Mesendoderm (in vitro differentiated cells): ENCODE measurements at places on chromosomes 3 and 15.
A peak's percentile ranks its signal among the peaks of the same experiment; 100 is the strongest.

DNA sequence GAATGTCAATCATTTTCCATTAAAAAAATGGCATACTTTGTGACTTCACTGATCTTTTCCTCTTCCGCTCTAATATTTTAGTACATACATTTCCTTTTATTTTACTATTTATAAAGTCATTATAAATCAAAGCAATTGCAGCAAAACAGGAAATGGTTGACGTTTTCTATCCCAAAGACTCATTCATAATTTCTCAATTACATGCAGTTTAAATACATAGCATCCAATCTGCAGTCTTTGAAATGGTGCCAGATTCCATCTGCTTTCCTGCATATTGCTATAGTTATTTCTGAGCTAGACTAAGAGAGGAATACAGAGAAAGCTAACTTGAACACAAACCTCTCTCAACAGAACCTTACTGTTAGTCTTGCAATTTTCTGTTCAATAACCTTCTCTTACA, 179.8 kb downstream of the ZPLD1 start:
- no peak for DNase-seq

DNA sequence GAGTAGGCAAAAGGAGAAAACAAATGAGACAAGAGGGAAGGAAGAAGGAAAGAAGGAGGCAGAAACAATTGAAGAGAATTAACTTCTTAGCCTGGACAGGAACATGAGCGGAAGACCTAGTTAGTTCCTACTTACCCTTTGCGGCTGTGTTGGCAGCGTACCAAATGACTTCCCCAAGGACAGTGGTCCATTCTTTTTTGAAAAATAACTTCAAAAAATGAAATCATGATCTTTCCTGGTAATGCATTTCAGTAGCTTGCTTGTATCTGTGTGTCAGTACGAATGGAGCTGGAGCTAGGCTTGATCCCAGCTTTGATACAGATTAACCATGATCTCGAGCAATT, 41.5 kb upstream of the CFAP161 start:
- no peak for DNase-seq

DNA sequence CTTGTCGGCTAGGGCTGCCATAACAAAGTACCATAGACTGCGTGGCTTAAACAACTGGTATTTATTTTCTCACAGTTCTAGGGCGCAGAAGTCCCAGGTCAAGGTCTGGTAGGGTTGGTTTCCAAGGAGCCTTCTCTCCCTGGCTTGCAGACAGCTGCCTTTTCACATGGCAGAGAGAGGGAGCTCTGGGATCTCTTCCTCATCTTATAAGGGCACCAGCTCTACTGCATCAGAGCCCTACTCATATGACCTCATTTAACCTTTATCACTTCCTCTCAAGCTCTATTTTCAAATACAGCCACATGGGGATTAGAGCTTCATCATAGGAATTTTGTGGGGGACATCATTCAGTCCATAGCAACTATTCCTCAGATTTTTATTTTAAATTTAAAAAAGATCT, 17.6 kb upstream of the PAQR9 start:
- DNase-seq, result peak; percentile 71

DNA sequence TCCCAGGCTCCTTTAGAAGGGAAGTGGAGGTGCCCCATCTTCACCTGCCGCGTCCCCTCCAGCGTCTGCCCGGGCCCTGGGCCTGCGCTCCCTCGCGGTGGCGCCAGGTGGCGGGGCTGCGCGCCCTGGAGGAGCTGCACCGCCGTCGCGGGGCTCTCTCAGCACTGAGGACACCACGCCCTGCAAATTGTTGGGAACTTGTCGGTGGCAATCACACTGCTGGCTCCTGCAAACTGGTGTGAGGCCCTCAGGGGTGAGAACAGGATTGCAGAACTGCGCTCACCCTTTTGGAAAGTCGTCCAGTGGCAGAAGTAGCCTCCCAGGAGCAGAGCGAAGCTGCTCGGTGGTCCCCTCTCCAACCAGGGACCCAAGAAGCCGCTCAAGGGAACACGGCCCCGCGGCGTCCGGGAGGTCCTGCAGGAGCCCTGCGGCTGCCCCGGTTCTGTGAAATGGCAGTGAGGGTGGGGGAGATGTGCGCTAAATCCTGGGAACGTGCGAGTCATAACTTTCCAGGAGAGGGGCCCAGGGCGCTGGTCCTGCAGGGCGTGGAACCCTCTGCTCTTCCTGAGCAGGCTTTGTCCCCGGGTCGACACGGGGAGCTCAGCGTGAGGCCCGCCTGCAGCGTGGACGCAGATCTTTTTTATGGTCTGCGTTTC, 995 bp upstream of the LRRK1 start:
- DNase-seq, result peak; percentile 92

DNA sequence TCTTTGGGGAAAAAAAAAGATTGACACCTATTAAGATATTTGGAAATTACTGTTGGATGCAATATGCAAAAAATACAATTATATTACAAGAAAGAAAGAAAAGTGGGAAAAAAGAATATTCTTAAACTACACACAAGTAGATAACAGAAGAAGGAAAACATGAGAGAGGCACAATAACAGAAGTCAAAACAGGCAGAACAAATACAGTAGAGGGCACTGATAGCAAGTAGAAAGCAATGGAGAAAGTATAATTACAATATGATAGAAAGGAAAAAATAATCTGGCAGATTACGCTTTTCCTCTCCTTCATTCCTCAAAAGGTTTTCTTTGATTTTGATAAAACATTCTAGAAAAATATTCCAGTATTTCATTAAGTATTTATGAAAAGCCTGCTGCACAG, 72.1 kb downstream of the ADAM10 start:
- no peak for DNase-seq

DNA sequence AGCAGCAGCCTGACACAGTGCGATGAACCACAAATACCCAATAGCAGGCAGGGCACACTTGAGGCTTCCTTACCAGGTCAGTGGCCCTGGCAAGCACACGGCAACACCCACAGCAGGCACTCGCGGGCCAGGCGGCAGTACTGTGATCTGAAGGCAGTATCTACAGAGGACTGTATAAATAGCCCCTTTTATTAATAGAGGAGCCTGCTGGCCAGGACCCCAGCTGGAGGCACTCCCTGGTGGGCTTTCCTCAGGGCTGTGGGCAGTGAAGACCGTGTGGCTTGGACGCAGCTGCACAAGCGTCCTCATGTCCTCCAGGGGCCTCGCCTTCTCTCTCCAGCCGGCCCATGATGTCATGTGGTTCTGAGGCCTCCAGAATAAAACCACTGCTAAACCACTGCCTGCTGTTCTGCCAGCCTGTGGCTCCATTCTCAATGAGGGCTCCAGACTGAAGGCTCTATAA, 44.1 kb downstream of the LRIG1 start:
- no peak for DNase-seq

DNA sequence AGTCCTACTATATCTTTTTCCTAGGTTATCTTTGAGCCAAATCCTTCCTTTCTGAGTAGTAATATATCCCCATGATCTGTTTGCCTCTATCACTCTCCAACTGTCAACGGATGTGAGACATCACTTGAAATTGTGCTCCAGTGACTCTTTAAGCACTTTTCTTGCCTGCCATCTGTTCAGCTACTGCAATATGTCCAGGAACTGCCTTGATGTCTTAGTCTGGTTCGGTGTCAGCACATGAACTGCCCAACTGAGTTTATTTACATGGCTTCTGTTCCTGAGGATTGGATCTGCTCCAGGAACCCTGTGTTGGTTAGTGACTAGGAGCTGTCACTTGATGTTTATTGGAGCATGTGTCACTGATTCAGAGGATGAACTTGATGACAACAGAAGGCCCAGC, 116.5 kb downstream of the SLC9A9 start:
- DNase-seq, result no peak

- DNase-seq, result no peak
Observed at GRCh38 chr3:197590313-197590962, 34.7 kb upstream of the BDH1 start.

DNA sequence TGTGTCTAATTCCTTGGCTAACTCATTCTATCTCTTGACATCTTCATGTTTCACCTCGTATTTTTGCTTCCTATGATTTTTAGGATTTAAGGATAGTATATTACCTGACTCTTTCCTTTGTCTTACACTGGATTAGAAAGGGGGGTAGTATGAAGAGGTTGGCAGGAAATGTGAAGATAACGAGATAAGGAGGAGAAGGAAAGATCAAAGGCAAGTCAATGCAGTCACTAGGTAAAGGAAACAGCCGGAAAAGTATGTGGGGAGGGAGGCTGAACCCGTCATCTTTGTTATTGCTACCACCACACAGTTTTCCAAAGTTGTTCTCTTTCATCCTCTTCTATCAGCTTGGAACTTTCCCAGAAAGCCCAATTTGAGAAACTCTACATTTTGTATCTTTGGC, 90.6 kb downstream of the SLC9A9 start:
- peak; percentile 55 for DNase-seq

GRCh38 chr3:157046520-157046919, 113.4 kb downstream of the CCNL1 start:
- DNase-seq, result no peak

GRCh38 chr15:96381463-96381862, 51.0 kb downstream of the NR2F2 start:
- DNase-seq, result no peak

GRCh38 chr15:56286213-56286612, 42.5 kb upstream of the RFX7 start:
- DNase-seq, result peak; percentile 6

DNA sequence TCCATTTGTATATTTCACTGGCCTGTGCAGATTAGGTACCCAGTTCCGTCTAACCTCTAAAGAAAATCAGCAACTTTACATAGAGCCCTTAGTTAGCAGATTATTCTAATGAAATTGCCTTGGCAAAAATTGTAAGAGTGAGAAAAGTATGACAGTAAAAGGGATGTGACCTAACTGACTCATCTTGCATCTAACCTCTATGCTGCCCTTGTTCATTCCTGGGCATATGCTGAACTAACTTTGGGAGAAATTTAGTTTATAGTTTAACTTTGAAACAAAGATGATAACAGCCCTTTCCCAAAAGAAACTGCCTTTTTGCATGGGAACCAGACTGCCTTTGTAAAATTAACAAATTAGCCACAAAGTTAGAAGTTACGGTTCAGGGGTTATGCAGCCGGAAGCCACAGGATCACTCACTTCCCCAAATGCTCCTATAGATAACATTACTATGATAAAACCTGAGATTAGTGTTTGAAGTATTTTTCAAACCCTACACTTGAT, 839.8 kb upstream of the ALCAM start:
- no peak for DNase-seq

- DNase-seq, result no peak
Observed at GRCh38 chr3:17055374-17056276, 170.9 kb downstream of the PLCL2 start.

- no peak for DNase-seq
Observed at GRCh38 chr3:72950372-72950771, 46.2 kb upstream of the PPP4R2 start.

DNA sequence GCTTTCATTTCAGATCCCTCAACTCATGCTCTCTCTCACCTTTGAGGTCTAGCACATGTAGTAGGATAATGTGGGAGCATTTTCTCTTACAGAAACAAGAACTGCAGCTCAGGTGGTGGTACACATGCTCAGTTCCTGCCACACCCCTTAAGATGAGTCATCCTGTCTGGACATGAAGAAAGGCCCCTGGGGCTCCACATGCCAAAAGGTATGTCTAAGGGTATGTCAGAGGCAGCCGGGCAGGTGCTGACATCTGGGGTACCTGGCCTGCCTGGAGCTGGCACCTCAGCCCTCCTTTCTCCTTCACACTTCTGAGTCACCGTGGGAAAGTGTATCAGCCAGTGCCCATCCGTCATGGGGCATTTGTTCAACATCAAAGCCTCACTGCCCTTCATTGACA, 209.9 kb downstream of the OCA2 start:
- no peak for DNase-seq

DNA sequence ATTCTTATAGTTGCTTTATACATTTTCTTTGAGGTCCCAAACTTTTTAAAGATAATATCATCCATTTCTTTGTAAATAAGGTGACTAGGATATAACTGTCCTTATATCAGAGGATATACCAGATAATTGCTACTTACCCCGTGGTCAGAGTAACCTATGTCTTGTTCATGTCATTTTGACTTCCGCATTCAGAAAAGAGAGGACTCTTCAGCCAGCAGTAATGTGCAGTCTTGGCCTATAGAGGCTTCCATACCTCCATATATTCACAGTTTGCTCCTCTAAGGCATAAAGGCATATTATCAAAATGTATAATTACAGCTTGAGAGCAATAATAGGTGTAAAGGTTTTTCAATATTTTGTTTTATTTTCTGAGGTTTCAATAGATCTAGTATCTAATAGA, 38.5 kb downstream of the EPHA6 start:
- DNase-seq, result no peak

DNA sequence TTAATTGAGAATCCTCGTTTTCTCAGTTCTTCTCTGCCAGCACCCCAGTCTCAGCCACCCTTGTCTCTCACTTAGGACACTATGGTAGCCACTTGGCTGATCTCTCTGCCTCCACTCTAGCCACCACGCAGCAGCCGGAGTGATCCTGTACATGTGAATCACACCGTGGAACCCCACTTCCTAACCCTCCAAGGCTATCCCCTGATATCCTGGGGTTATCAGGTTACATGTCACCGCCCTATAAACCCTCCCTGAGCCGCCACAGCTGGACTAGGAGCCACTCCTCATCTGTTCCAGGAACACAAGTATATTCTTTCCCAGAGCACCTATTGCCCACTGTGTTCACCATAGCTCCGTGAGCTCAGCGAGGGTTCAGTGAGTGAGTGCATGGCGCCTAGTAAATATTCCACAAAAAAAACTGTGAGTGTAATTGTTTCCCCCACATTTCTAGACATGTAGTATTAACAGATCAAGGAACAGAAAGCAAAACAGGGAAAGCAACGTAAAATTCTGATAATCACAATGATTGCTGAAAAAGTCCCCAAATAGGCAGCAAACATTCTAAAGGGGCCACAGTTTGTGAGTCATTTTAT, 661 bp upstream of the PARP14 start:
- DNase-seq, result peak; percentile 13

GRCh38 chr15:74630284-74631086, 14.8 kb downstream of the CLK3 start:
- no peak for DNase-seq

- no peak for DNase-seq
Observed at GRCh38 chr3:173055228-173055933, 85.7 kb downstream of the SPATA16 start.

DNA sequence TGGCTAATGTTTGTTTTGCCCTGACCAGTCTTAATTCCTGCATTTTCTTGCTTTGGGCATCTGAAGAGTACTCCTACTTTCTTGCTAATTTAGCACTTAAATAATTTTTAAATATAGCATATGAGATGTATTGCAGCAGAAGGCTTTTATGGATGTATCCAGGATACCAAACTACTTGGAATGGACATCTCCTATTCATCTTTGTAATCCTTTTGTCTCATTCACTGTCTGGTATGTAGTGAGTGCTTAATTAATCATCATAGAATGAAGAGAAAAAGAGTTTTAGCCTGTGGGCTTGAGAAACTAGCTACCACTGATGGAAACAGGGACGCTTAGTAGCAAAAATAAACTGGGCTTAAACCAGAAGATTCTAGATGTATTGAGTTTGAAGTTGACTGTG, 40.6 kb downstream of the MEX3B start:
- no peak for DNase-seq

GRCh38 chr15:99424978-99425656, 140.7 kb upstream of the MEF2A start:
- DNase-seq, result peak; percentile 53

- DNase-seq, result no peak
Observed at GRCh38 chr3:68458581-68458980, 473.8 kb downstream of the TAFA4 start.
